Cortex of kidney (tissue), 1 donor: ENCODE measurements at places on chromosomes 2 and 18.

GRCh38 chr2:74416778-74417177 lies 4.6 kb downstream of the C2orf81 start:
- DNase-seq = no peak

- DNase-seq = no peak
These were observed 25.5 kb downstream of the B4GALT6 start for GRCh38 chr18:31658670-31659575.

GRCh38 chr2:208620487-208620978 lies 213.9 kb downstream of the PTH2R start:
- no peak for DNase-seq

GRCh38 chr2:220648628-220649027 lies 923.5 kb downstream of the EPHA4 start:
- DNase-seq = no peak

DNA sequence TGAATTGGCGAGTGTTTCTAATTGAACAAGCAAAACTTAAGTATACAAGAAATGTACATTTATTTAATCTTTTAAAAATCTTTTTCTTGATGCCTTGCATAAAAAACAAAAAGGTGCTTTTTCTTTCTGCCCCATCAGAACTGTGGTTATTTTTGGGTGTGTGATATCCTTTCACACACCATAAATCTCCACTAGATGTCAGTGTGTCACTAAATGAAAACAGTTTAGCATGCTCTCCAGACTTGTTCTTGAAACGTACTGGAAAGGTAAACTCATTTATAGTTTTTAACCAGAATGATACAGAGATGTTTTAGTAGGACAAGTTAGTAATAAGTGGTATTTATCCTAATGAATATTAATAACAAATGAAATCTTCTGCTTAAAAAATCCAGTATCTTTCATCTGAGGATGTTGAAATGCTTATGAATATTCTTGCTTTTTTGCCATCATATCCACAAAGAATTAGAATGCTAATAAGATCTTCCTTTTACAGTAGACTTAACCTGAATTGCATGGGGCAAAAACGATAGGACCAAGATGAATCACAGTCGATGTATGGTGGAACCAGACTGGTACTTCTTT lies 96.8 kb downstream of the UBE2E3 start:
- no peak for DNase-seq

DNA sequence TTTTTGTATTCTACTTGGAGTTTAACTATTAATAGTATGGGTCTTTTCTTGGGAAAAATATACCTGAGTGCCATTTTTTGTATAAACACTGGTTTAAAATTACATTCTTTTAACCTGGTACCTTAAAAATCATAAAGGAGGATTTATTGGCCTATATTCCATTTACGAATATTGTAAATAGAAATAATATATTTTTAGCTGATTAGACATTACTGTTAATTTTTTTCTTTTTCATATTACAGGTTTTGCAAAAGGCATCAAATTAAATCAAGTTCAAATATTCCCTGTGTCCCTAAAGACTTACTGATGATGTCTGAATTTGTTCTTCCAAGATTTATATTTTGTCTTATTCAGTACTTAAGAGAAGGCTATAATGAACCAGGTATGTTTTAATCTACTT lies 44.7 kb downstream of the UBR3 start:
- no peak for DNase-seq

DNA sequence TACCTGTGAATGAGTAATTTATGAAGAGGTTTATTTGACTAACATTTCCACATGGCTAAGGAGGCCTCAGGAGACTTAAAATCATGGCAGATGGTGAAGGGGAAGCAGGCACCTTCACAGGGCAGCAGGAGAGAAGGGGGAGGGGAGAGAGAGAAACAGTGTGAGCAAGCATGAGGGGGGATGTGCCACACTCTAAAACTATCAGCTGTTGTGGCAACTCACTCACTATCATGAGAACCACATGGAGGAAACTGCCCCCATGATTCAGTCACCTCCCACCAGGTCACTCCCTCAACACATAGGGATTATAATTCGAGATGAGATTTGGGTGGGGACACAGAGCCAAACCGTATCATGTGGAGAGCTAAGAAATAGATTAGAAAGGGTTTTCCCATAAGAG lies 309.0 kb downstream of the RDH14 start:
- no peak for DNase-seq

DNA sequence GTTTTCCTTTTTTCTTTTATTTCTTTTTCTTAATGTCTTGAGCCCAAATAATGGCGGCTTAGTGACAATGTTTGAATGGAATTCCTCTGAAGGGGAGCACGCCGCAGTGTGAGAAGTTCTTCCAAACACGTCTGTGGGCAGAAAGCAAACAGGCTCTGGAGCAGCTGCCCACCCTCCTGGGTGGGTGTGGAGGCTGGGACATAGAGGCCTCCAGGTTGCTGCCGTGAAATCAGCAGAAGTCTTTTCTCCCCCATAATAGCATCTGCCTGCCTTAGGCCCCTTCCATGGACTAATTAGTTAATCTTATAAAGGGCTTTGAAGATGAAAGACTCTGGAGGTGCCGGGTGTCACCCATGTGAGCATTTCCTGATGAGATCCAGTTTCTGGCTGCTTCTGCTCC lies 213.9 kb downstream of the SH3RF3 start:
- no peak for DNase-seq

DNA sequence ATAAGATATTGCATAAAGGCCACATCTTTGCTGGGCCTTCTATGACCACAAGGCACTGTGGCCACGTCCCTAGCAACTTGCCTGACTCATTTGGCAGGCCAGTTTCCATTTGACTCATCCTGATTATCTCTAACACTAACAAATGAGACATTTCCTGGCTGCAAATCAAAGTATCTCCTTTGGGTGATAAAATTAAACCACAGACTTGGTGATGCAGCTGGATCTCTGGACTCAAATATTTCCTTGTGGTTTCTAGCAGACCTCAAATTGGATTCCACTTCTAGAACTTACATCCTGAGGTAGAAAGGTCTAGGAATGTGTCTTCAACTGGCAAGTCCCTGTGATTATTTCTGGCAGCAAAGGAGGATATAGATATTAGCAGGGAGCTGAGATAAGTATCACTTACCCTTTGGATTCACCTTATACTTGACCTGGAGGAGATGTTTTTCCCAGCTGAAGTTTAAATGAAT lies 167.9 kb upstream of the NXPH2 start:
- DNase-seq = no peak

GRCh38 chr2:20005891-20006470 lies 6.5 kb downstream of the MATN3 start:
- no peak for DNase-seq

- DNase-seq = no peak
These were observed 9.3 kb upstream of the LBH start for GRCh38 chr2:30222031-30222430.

DNA sequence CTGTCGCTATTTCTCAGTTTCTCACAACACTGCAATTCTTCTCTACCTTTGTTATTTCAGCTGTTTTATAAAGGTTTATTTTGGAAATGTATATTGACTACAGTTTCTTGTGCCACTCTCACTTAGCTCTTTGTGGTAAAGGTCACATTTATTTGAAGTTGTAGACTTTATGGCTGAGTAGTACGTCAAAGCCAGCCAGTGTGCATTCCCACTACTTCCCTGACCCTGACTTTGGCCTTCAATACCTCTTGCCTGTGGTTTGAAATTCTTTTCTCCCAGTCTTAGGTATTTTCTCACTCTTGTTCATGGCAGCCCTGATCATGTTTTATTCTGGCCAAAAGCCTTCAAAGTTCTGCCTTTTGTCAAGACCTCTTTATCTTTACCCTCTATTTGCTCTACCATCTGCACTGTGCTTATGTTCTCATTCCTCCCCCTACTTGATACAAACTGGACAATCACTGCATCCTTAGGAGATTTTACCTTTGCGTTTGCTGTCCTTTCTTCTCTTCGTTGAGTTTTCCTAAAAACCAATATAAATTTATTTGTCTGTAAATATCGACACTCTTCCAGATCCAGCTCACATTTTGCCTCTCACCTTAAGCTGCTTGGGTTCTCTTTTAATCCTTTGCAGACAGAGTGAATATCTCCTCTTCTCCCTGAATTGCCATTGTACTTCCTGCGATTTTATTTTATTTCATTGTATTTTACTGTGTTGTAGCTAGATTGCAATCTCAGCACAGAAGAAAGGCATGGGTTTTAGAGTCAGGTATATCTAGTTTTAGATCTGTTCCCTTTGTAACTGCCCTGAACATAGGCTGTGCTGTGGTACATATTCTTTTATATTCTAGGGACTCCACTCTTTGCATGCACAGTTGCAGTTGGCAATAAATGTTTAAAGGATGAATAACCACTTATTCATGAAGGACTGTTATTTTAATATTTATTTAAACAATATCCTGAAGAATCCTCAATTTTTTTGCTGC lies 31.2 kb downstream of the GULP1 start:
- no peak for DNase-seq

DNA sequence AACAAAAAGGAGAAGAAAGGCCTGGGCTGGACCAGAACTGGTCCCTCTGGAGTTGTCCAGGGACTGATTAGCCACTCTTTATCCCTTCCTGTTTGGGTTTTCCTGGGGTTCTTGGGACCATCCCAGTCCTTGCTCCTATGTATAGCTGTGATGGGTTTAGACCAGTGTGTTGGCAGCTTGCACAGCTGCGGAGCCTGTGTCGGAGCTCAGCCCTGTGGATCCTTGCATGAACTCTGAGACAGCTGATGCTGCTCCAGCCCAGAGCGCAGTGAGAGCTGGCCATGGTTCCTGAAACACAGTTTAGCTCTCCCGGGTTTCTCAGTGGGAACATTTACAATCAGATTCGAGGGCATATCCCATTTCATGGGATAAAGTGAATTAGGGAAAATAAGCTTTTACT lies 16.9 kb downstream of the IMPA2 start:
- DNase-seq = no peak
